Glutamatergic neuron (in vitro differentiated cells): ENCODE measurements at places on chromosomes 6 and 20. TPM values are rescaled to one million over a fixed set of nuclear protein-coding genes. Genes with fewer than 3 reads are reported as not detected.

Gene ASIP
- not detected for total RNA-seq

DNA sequence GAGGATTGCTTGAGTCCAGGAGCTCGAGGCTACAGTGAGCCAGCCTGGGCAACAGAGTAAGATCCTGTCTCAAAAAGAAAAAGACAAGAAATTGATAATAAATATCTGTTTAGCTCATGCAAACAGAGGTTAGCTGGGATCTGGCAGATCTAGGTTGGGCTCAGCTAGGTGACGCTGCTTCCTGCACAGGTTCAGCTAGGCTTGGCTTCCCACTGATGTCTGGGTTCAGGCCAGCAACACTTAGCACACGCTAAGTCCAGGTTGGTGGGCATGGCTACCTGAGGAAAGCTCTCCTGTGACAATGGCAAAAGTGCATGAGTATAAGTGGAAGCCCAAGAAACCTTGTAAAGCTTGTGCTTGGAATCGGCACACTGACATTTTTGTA lies 48.7 kb downstream of the RIN2 start:
- H3K36me3 ChIP-seq = peaks cover 42% of the 10 kb centered on the region
- no peaks in the 10 kb centered on the region for H3K27me3 ChIP-seq
- no peak for DNase-seq
- no peaks in the 10 kb centered on the region for H3K4me1 ChIP-seq

GRCh38 chr6:131124336-131125071 lies 10.8 kb upstream of the AKAP7 start:
- no peaks in the 10 kb centered on the region for H3K36me3 ChIP-seq
- no peaks in the 10 kb centered on the region for H3K27me3 ChIP-seq
- no peak overlapping the region for H3K27ac ChIP-seq
- DNase-seq = no peak
- H3K4me3 ChIP-seq = no peak overlapping the region

Gene PBOV1
- not detected for total RNA-seq

Gene POU5F1
- total RNA-seq = 48.8 TPM

Gene SPINT4
- not detected for total RNA-seq

GRCh38 chr6:109052018-109052651 lies 42.5 kb downstream of the SESN1 start:
- H3K27ac ChIP-seq = no peak overlapping the region
- H3K4me1 ChIP-seq = peaks cover 25% of the 10 kb centered on the region
- peaks cover 5% of the 10 kb centered on the region for H3K27me3 ChIP-seq
- peaks cover 14% of the 10 kb centered on the region for H3K36me3 ChIP-seq
- no peak overlapping the region for H3K4me3 ChIP-seq

DNA sequence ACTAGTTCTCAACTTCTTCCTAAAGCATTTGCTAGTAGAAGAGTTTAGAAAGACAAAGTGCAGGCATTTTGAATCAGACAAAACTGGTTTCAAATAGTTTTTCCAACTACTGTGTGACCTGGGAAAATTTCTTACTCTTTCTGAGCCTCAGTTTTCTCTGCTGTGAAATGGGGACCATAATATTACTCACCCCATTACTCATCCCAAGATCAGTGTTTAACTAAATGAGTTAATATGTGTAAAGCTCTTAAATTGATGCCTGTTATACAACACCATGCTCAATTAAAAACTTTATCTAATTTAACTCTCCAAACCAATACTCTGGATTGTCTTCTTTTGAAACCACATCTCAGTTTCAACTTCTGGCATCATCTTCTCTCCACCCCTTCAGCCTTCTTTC lies 87.4 kb downstream of the DNAH8 start:
- H3K4me3 ChIP-seq = no peak overlapping the region
- H3K27me3 ChIP-seq = peaks cover 4% of the 10 kb centered on the region
- no peak overlapping the region for H3K27ac ChIP-seq
- DNase-seq = no peak

Gene CCDC170
- not detected for total RNA-seq

Gene RGS17
- total RNA-seq = 11.5 TPM

DNA sequence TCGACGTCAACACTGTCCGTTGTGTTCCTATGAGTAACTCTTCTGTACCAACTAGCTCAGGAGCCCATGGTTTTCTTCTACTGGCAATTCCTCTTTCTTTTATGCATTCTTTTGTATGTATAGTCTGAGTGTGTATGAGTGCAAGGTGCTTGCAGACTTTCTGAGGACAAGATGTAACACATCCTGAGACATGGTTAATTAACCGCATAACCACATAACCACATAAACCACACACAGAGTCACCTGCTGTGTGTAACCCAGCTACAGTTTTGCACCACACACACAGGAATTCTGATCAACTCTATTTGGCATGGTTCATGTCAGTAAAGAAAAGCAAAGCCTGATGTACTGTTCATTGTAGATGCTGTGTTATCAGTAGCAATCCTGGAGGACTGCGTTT lies 98.6 kb downstream of the DACT2 start:
- no peaks in the 10 kb centered on the region for H3K36me3 ChIP-seq
- no peak overlapping the region for H3K4me3 ChIP-seq
- peaks cover 8% of the 10 kb centered on the region for H3K27me3 ChIP-seq
- no peak for DNase-seq

DNA sequence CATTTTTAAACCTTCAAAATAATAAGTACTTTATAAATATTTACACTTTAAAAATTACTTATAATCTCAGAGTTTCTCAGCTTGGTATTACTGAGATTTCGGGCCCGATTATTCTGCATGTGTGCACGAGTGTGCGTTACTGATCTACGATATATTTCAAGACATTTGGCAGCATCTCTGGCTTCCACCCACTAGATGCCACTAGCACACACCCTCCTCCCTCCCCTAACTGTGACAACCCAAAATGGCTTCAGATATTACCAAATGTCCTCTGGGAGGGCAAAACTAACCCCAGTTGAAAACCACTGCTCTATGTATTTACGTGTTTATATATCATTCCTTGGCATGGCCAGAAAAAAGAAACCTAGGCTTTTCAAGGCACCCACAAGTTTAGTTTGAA lies 95.9 kb downstream of the FYN start:
- H3K4me3 ChIP-seq = peak overlapping the region; percentile 58
- H3K4me1 ChIP-seq = peaks cover 56% of the 10 kb centered on the region
- DNase-seq = no peak
- H3K36me3 ChIP-seq = no peaks in the 10 kb centered on the region
- H3K27ac ChIP-seq = peak overlapping the region; percentile 78

- no peak for DNase-seq
- no peaks in the 10 kb centered on the region for H3K4me1 ChIP-seq
Measured at GRCh38 chr6:165506657-165507056, 156.4 kb downstream of the PDE10A start.
